ENCODE measurements at places on chromosomes 11 and 22. TPM values are rescaled to one million over a fixed set of nuclear protein-coding genes. Genes with fewer than 3 reads are reported as not detected.

POU2F3 gene
- not detected for total RNA-seq

SFI1 gene
- 19.8 TPM for total RNA-seq

CCDC89 gene
- total RNA-seq = 0.63 TPM

SNX32 gene
- total RNA-seq = not detected

MYO7A gene
- total RNA-seq = 0.18 TPM

SOX10 gene
- not detected for total RNA-seq

TCF20 gene
- 24.3 TPM for total RNA-seq

CST6 gene
- total RNA-seq = 0.82 TPM

SCUBE1 gene
- 68.9 TPM for total RNA-seq

PRODH gene
- 1.0 TPM for total RNA-seq

ACRV1 gene
- not detected for total RNA-seq

SESN3 gene
- 19.8 TPM for total RNA-seq

MFRP gene
- total RNA-seq = 0.39 TPM

DEPDC7 gene
- total RNA-seq = 2.0 TPM

TYR gene
- total RNA-seq = not detected
